Dermis blood vessel endothelial cell (primary cell): ENCODE measurements at places on chromosomes 12 and 14.

DNA sequence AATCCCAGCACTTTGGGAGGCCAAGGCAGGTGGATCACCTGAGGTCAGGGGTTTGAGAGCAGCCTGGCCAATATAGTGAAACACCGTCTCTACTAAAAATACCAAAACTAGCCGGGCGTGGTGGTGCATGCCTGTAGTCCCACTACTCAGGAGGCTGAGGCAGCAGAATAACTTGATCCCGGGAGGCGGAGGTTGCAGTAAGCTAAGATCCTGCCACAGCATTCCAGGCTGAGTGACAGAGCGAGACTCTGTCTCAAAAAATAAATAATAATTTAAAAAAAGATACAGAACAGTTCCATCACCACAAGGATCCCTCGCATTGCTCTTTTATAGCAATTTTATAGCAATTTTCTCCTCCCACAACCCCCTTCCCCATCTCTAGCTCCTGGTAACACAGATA, 4.7 kb upstream of the PDE1B start:
- DNase-seq = no peak

GRCh38 chr14:56807386-56808109, 2.7 kb downstream of the OTX2 start:
- no peak for DNase-seq

DNA sequence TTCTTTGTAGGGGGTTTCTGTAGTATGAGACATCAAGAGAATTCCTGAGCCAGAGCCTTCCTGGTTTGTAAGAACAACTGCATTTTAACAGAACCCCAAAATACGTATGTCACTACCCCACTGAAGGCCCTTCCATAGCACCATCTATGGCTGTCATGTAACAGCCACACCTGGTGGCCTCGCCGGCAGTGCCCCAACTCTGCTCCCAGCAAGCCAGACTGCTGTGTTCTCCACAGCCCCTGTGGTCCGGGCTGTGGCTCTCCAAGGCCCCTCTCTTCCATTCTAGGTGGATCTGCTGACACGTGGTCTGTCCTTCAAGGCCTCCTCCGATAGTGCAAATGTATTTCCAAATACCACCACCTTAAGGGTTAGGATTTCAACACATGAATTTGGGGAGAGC, 9.9 kb upstream of the PPP1R13B start:
- no peak for DNase-seq

GRCh38 chr14:67911562-67911961, 92.0 kb downstream of the RAD51B start:
- DNase-seq = no peak

- no peak for DNase-seq
Measured at GRCh38 chr12:69898236-69898635, 73.2 kb downstream of the MYRFL start.

- DNase-seq = no peak
Measured at GRCh38 chr12:112961074-112961473, 17.2 kb upstream of the OAS2 start.

DNA sequence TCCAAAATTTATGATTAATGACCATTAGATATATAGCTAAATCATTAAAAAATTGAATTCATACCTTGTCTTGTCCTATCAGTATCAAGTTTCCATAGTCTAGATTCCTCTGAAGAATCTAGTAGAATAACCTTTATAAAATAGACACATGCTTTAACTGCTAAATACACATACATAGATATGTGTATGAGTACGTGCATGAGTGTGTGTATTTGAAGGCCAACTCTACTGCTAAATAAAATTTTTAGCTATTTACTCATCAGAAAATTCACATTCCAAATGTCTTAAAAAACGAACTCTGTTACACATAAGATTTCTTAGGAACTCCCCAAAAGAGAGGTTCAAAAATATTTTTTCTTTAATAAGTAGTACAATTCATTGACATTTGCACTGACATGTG, 233.0 kb downstream of the SSPN start:
- no peak for DNase-seq

DNA sequence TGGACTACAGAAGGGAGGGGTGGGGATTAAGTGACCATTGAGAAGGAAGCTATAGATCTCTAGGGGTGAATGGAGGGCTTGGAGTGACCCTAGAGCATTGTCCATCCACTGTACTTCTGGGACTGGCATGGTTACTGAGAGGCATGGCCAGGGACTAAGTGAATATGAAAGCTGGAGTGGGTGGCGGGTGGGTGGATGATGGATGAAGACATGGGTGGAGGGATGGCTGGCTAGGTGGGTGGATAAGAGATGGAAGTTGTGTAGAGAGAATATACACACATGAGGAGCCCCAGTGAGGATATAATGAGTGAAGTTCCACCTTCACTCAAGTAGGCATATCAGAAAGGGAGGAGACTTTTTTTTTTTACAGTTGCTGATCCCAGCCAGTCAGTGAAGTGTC, 65.5 kb upstream of the NRXN3 start:
- DNase-seq = no peak

DNA sequence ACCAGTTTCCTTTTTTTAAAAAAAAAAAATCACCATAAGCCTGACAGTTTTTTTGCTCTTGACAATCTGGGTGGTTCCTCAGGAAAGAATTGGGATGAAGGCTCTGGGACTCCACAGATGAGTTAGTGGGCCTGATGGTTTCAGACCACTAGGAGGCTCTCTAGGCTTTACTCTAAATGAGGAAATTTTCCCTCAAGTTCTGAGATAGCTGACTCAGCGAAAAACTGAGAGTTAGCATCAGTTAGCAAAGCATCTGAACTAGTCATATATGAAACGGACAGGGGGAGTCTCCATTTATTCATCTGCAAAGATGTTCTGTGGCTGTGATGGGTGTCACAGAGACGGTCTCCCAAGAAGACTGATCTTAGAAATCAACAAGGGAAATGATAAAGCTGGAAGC, 314.3 kb upstream of the OR4E1 start:
- DNase-seq = peak; percentile 58

GRCh38 chr12:6938353-6939190, 5.0 kb upstream of the RNU7-1 start:
- no peak for DNase-seq

DNA sequence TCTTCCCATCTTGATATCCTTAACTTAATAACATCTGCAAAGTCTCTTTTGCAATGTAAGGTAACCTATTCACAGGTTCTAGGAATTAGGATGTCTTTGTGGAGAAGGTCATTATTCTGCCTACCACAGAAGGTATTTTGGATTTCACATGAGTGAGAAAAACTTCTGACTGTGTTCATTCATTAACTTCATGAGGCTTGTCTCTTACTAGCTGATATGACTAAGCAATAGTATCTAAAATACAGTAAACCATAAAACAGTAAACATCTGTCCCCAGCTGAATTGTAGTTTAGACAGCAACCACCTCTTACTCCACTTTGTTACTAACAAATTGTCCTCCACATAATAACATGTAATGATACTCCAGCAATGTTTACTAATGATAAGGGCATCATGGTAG, 198.1 kb downstream of the SEC23A start:
- no peak for DNase-seq

DNA sequence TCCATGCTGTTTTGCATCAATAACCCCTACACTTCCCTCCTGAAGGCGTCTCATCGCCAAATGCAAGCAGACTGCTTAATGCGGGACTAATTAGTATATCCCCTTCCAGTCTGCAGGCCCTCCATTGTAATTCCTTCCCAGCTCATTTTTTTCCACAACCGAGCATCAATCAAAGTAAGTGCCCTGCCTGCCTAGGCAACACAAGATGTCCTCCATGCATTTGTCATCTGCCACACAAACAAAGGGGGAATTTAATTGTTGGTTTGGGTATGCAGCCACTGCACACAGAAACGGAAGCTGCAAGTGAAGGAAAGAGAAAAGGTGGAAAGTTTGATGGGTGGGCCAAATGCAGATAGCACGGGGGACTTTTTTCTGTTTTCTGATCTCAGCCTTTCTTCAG, 168.0 kb downstream of the EGLN3 start:
- DNase-seq = no peak

DNA sequence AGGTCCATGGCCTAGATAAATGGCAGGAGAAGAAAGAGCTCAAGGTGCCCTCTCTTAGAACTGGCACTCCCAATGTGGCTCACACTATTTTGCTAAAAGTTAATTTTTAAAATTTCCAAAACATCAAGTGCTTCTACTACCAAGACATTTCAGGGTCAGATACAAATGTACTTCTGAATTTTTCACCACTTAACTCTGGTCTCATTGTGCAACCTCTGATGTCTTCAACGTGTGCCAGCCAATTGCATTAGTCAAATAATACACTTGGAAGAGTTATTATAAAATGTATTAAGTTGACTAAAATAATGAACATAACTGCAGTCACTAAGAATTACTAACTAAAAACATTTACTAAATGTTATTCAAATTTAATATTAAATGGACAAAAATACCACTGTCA, 41.3 kb downstream of the SLC25A47 start:
- no peak for DNase-seq

DNA sequence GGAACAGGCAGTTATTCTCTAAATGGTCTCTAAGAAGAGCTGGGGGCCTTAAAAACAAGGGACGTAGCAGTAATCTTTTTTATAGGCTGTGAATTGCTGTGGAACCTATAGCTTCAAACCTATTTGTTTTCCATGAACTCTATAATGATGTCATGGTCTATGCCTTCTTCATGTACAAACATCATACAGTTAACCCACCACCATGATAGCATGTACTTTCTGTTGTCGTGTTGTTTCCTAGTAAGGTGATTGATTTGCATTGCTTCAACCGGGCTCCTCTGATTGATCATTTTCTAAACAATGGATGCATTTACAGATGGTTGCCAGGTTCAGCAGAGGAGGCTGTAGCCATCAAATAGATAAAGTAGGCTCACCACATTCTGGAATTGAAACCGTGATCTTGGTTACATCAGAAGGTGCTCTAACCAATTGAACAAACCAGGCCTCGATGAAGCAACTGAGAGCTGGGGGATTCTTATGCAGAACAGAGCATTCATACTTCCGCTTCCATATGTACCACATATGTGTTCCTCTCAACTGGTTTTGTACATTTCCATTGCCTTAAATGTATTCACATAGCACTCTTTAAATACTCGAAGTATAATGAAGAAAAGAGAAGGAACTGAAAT, 25.6 kb upstream of the PCNX1 start:
- no peak for DNase-seq

DNA sequence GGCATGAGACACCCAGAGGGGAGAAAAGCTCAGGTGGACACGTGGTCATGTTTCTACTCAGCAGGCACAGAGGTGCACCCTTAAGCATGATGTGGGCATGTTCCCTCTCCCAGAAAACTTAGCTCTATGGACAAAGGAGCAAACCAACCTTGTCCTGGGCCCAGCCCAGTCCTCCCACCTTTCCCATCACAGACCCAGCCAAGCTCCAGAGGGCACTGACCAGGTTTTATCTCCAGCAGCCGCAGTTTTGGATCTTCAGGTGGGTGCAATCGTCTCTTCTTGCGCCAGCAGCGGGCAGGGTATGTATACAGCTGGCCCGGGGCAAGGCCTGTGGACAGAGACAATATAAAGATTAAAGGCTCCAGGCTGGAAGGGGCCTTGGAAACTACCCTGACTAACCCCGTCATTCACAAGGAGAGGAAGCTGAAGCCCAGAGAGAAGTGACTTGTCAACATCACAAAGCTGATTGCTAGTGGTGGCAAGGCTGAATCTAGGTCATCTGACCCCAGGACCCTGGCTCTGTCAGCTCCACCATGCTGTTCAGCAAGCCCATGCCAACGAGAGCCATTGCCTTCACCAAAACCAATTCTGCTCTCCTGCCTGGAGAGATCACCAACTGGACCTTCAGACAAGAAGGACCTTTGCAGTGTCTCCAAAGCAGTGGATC, 140.7 kb downstream of the DPF3 start:
- DNase-seq = no peak

- DNase-seq = no peak
Measured at GRCh38 chr14:104913435-104913834, 11.2 kb upstream of the PLD4 start.

GRCh38 chr12:132393245-132393795, 63.9 kb upstream of the GALNT9 start:
- DNase-seq = no peak

GRCh38 chr14:59187118-59187517, 1.3 kb upstream of the DAAM1 start:
- no peak for DNase-seq

- DNase-seq = no peak
Measured at GRCh38 chr12:118748478-118749380, 232.6 kb upstream of the SRRM4 start.

GRCh38 chr12:1108276-1108675, 117.3 kb downstream of the ERC1 start:
- DNase-seq = no peak

DNA sequence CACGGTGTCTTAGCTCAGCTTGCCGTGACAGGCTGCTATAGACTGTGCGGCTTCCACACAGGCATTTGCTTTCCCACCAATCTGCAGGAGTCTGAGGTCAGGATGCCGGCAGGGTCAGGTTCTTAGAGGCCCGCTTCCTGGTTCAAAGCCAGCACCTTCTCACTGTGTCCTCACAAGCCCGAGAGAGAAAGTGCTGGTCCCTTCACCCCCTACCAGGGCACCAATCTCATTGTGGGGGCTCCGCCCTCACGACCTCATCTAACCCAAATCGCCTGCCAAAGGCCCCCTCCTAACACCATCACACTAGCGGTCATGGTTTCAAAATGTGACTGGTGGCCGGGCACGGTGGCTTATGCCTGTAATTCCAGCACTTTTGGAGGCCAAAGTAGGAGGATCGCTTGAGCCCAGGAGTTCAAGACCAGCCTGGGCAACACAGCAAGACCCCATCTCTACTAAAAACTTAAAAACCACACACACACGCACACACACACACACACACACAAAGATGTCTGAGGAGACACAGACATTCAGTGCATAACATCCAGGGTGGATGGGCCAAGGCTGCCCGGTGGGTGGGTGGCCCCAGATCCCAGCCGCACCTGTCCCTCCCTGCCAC, 26.8 kb downstream of the MMP17 start:
- no peak for DNase-seq

DNA sequence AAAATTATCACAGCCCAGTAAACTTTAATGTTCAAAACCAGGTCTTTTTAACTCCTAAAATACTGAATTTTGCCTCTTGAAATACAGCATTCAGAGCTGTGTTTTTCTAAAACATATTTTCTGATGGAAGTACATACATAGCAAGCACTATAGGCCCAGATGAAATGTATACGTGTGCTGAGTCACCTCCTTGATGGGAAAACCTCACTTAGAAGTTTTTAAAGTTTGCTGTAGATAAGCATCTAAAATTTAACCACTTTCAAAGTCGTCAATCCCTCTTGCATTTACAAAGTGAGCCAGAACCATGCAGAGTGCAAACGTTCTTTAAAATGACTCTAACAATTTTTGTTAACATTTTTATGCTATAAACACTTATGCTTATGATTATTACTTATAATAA, 618.8 kb downstream of the RPS29 start:
- DNase-seq = no peak
